ENCODE measurements at places on chromosomes 3 and 15.
A peak's percentile ranks its signal among the peaks of the same experiment; 100 is the strongest.

- no peak for DNase-seq
Observed at GRCh38 chr15:26231096-26231495, 368.0 kb upstream of the ATP10A start.

DNA sequence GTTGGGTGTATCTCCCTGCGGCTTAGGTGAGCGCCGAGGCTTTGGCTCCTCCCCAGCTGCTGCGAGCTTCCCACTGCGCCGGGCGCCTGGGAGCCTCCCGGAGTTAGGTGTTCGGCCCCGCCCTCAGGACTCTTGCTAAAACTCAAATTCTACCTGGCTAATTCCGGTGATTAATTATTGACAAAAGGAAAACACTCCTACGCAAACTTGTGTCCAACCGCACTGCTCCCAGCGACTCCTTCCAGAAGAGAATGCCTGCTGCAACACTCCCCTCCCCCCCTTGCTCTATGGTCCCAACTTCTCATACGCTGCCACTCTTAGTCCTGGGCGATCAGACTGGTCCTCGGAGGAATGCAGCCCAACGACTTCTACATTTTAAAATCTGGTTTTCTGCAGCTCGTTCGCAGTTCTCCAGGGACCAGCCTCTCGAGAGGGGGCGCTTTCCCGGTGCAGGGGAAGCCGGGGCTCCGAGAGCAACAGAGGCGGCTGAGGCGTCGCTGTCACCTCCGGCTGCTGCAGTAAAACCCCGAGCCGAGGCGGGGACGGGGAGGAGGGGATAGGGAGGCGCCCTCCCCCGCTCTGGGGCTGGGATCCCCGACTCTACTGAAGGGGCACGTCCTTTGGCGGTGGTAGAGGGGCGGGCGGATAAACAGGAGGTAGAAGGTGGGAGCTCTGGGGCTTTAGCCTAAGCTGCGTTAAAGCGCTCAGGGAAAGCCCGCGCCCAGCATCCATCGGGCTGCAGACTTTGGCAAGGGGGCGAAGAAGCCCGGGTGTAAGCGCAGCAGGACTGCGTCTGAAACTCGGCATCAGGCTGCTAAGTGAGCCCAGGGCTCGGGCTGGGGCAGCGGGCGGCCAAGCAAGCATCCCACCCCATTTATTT, at the start of gene SPTSSB:
TSS of gene SPTSSB (minus strand) at position 77 of the 880 bp plus-strand sequence. CDS start 25,194 bp downstream, outside the sequence.
- DNase-seq, result peak; percentile 63

- no peak for DNase-seq
Observed at GRCh38 chr15:68630211-68630555, 51.4 kb downstream of the CORO2B start.

- DNase-seq, result no peak
Observed at GRCh38 chr3:195285372-195285771, 14.4 kb upstream of the XXYLT1 start.

DNA sequence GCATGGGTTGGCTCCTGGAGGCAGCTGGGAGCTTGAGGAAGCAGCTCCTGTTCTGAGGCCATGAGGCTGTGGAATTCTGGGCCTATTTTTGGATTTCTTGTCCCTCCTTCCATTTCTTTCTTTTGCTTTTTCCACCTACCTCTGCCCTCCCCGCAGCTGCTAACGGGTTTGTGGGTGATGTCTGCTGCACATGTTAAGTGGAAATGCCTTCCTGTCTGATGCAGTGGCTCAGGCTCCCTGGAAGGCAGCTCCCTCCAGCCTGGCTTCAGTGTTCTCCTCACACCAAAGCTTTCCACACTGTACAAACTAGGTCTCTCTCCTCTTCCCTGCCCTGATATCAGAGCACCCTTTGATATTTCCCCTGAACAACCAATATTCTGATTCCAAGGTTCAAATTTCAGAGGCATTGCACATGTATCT, 33.8 kb upstream of the ESYT3 start:
- DNase-seq, result no peak

GRCh38 chr15:86653344-86654197, 573.9 kb downstream of the AGBL1 start:
- no peak for DNase-seq

DNA sequence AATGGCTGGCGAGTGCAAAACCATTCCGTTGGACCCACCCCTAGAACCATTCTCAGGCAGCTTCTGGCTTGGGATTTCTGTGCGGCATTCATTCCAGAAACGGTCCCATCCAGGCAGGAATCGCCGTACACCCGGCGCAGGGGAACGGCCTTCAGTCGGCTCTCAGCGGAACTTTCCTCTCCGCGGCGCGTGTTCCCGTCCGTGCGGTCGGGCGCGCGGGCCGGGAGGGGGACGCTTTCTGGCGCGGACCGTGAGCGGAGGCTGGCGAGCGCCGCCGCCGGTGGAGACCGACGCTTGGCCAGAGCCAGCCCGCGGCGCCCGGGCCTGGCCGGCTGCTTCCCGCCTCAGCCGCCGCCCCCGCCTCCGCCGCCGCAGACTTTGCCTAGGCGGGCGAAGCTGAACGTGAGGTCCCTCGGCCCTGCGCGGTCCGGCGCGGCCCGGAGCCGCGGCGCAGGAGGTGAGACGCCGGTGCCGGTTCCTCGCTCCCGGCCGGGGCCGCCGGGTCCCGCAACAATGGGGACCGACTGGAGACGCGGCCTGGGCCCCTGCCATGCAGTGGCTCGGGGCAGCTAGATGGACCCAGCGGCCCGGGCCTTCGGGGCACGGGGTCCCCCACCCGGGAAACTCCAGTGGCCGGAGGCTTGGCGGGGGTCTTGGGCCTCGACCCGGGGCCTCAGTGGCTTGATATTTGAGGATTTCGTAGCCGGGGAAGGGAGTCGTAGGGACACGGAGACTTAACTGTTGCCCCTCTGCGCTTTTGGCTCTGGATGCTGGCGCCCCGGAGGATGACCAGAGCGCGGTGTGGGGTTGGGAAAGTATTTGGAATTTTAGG, at the start of gene RAD54L2:
TSS of gene RAD54L2 (plus strand) at position 261 of the 832 bp plus-strand sequence. CDS start 51,702 bp downstream, outside the sequence.
- DNase-seq, result peak; percentile 91

DNA sequence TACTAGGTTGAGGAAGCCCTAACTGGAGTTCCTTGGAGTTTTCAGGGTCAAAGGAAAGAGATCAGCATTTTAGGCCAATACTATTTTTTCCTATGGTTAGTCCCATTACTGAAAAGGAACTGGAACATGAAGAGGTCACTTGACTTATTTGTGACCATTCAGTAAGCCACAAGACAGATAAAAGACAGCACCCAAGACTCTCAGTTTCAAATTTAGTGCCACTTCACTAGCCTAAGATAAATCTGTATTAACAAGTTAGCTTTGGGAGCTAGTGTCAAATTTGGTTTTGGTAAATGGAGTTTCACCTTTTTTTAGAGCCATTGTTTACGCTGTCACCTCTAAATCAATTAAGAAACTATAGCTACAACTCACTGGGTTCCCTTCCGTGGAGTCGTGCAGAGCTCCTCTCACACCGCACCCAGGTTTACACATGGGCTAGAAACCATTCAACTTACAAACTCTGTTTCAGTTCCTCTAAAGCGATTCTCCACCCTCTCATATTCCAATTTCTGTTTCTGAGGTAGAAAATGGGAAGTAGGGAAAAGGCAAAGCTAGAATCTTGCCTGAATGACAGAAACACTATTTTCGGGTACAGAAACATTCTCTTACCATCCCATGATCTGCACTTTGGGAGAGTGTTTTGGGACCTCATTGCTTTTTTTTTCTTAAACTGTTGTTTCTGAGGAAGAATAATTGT, 14.4 kb downstream of the CCDC32 start:
- no peak for DNase-seq

GRCh38 chr3:34351882-34352777, 553.7 kb downstream of the PDCD6IP start:
- DNase-seq, result no peak

GRCh38 chr3:174651951-174652350, 207.2 kb upstream of the NAALADL2 start:
- no peak for DNase-seq
